ENCODE measurements at places on chromosomes 5 and 9.

- DNase-seq, result no peak
Measured at GRCh38 chr5:21152611-21153010, 1164.6 kb upstream of the CDH18 start.

DNA sequence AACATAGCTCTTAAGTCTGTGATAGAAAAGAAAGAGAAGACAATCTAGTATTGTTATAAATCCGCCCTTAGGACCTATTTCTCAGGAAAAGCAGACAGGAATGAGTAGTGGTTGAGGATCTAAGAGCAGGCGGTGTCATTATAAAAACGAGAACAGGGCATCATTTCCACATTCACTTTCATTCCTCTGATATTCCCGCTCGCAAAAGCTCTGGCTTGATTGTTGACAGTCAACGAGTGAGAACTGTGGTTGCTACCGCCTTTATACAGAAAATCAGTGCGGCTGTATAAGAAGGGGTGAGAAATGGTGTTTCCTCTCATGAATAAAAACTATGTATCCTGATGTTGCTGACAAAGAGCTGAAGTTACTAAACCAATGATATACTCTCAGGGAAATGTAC, 1409.6 kb upstream of the WWC1 start:
- DNase-seq, result no peak

DNA sequence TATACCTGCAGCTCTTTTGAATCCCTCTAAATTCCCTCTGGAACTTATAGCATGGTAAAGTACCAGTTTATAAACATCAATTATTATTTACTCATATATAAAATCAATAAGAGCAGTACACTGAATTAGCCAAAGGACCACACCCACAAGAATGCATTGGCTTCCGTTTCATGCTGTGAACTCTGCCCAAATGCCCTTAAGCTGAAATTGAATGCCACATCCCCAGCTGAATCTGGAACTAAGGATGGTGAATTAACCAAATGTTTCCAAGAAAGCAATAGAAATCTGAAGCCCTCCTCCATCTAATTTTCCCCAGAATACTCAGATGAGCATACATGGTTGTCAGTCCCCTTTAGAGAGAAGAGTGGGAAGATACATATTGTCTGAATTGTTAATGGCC, 436.4 kb upstream of the FTMT start:
- DNase-seq, result no peak

GRCh38 chr9:111945216-111945615, 48.6 kb downstream of the UGCG start:
- no peak for DNase-seq

DNA sequence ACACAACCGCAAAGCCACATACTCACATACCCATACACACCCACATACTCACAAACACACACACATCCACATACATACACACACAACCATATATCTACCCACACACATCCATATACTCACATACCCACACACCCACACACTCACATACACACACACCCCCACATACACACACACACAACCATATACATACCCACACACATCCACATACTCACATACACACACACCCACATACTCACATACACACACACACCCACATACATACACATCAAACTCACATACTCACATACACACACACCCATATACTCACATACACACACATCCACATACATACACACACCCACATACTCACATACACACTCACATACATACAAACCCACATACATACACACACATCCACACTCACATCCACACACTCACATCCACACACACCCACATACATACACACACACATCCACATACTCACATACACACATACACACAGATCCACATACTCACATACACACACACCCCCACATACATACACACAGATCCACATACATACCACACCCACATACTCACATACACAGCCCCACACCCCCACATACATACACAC, 220.0 kb downstream of the ADAMTS12 start:
- DNase-seq, result no peak
